ENCODE measurements at places on chromosomes 11 and 22.

GRCh38 chr11:106624377-106624776 is 393.9 kb downstream of the GUCY1A2 start:
- DNase-seq = no peak

DNA sequence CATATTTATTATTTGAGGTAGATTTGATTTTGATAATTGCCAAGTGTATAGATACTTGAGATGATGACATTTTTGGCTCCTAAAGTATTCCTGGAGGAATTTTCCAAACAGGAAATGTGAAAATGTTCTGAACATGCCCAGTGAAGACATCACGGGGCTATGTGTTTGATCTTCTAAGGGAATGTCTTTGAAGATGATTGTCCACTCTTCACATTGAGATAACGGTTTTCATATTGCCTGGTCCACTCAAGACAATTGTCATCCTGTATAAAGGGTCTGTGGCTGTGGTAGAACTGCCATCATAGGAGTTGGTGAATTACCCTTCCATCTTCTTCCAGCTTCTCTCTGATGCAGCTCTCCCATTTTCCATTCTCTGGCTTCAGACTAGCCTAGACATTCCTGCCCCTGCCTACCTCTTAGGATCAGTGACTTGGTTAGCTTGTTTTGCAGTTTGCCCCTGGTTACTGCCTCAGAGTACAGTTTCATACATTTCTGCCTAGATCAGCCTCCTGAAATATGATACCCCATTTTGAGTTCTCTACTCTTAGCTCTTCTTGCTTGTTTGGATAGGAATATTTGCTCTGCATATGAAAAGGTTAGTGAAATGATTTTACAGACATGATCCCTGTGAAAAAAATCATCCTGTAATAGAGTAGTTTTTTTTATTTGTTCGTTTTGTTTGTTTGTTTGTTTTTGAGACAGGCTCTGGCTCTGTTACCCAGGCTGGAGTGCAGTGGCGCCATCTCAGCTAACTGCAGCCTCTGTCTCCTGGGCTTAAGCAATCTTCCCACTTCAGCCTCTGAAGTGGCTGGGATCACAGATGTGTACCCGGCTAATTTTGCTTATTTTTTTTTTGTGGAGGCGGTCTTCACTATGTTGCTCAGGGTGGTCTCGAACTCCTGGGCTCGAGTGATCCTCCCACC is 111.4 kb upstream of the SORL1-AS1 start:
- no peak for DNase-seq

DNA sequence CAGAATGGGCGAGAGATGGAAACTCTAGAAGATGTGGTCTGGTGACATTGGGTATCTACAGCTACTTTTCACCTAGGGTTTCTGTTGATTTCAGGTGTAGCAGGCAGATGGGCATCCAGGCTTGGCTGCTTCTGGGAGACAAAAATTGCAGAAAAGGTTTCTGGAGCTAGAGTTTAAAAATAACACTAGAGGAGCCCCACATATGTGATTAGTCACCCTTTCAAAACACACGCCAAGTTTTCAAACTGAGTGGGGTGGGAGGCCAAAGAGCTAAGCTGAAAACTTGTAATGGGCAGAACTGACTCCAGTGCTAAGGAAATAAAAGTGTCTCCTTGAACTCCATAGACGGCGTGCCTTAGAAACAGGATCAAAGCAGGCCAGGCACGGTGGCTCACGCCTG is 80.8 kb downstream of the GRK3 start:
- no peak for DNase-seq

DNA sequence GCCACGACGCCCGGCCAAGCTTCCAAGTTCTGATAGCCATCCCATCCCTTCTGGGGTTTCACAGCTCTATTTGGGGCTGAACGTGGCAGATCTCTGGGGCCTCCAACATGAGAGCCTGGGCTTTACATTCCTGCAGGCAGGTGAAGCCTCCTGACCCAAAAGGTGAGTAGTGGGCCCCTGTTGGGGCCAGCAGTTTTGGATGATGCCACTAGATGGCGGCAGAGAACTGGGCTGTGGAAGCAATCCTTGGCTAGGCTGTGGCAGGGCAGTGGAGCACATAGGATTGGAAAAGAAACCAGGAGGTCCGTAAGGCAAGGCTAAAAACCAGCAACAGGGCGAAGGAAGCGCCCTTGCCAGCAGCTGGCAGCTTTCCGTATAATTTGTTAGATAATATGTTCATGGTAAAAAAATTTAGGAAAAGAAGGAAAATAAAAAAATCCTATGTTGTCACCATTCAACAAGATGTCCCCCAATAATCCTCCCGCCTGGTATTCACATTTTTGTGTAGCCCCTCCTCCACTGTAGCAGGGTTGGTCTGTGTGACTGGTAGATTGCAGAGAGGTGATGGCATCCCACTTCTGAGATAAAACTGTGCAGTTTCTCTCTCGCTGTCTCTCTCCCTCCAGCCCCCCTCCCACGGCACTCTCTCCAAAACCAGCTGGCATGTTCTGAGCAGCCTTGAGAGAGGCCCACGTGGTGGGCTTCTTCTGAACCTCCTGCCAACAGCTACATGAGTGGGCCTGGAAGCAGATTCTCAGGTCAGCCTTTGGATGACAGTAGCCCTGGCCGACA is 43.6 kb upstream of the OR4B1 start:
- peak; percentile 25 for DNase-seq

- no peak for DNase-seq
Observed at GRCh38 chr11:32400196-32400595, 35.1 kb downstream of the WT1 start.

DNA sequence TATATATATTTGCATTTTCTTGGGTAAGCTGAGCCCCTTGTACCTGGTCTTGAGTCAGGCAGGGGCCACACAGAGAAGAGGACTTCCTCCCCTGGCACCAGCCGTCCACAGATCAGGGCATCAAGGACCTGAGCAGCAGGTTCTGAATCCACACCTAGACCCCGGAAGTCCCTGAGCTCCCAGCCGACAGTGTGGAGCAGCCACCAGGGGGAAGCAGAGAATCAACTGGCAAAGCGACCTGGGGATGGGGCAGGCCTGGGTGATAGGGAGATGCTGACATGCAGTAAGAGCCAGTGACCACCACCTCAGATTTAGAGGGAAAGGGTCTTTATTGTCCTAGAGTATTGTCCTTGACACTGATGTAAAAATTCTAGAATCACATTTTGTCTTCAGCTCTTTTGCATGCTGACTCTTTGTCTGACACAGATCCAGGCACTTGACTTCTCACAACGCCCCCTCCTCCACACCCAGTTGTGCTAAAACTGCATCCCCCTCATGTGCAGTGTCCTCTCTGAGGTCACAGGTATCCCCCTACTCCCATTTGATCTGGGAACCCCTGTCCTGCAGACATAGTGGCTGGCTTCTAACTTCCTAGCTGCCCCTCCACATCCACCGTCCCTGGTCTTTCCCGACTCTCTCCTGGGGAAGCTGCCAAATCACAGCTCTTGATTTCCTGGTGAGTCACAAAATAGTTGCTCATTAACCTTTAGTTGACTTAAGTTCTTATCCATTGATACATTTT is 109.3 kb downstream of the GGTLC2 start:
- DNase-seq = peak; percentile 39

DNA sequence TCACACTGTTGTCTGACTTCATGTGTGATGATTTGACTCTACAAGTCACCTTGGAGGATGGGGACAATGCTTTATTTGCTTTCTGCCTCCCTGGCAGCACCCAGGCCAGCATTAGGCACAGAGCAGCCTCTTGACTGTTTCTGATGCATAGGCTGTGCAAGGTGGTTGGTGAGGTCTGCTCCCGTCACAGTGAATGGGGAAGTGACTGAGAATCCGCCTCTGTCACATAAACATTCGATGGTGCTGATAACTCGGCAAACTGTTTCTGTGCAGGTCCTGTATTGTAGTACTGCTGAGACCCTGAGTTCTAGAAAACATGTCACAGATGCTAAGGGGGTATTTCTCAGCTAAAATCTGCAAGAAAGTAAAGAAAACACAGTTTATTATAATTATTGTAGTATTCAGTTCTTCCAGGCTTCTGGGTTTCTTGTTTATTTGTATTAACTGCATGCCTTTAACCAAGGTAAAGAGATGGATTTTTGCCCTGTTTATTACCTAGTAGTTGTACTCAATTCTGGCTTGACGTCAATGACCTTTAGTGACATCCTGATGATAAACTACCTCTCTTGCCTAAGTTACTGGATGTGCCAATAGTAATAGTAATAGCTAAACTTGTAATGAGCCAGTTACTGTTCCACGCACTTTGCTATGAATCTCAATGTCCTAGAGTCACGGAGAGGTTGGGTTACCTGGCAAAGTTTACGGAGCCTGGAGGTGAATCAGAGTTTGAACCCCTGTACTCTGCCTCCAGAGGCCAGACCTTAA is 24.8 kb upstream of the RCN1 start:
- DNase-seq = no peak

GRCh38 chr11:92846491-92847125 is 122.8 kb upstream of the MTNR1B start:
- DNase-seq = no peak

DNA sequence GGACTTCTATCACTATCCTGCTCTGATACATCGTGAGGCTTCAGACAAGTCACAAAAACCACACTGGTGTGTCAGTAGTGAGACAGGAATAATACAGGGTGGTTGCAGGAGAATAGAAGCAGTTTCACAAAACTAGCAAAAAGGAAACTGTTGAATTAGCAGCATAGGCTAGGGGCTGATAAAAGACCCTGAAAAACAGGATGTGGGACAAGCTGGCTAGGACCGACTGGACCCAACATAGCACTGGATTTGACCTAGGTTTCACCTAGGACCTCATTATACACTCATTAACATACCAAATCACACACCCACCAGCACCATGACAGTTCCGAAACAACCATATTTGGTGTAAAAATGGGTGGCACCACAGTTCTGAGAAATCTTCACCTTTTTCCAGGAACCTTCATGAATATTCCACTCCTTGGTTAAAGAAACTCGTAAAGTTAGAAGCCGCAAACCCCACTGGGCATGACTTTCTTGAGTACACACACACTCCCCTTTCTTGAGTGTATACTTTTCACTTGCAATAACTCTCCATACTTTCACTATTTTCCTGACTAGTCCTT is 76.2 kb downstream of the SLC1A2 start:
- no peak for DNase-seq

- DNase-seq = no peak
Observed at GRCh38 chr22:47457509-47458300, 695.3 kb downstream of the TBC1D22A start.

DNA sequence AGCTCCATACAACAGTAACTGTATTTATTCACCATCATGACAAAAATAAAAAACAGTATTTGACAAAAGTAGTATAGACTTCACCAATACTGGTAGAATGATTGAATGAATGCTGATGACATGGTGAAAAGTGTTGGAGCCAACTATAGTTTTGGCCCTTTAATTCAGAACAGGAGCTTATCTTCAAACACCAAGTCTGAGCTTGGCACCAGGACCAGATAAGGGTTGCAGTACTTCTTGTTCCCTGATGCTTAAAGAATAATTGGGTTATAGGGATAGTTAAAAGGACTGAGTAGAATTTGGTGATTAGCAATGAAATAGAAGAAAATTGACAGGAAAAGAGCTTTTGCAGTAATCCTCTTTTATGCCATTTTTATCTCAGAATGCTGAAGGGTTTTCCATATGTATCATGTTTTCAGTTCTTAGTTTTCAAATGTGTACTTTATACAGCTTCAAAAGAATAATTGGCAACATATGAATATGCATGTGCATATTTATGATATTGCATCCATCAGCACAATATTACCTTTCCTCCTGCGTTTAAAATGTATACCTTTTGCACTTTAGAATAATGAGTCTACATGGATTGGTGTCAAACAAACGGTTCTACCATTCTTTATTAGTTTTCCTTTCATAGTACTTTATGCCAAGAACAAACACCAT is 214.2 kb upstream of the ARHGAP42 start:
- DNase-seq = no peak

GRCh38 chr11:21066030-21066429 is 396.6 kb downstream of the NELL1 start:
- DNase-seq = no peak

DNA sequence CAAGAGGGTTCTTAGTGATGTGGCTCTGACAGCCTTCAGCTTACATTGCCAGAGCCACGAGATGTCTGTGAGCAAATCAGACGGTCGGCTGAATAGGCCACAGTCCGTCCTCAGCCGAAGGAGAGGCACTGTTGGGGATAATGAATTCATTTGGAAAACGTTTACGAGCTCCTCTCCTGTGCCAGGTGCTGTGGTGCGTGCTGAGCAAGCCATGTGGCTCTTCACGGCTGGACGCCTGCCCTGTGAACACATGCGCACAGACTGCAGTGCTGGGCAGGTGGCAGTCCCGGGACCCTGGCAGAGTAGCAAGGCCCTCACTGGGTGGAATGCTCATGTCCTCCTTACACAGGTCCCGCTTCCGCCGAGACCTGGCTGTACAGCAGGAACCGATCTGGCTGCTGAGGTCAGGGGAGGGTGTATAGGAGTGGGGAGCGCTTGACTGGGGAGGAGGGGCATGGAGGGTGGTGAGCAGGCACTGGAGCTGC is 6.8 kb downstream of the TBC1D22A start:
- no peak for DNase-seq

- DNase-seq = no peak
Observed at GRCh38 chr11:129410395-129410960, 34.8 kb downstream of the BARX2 start.

DNA sequence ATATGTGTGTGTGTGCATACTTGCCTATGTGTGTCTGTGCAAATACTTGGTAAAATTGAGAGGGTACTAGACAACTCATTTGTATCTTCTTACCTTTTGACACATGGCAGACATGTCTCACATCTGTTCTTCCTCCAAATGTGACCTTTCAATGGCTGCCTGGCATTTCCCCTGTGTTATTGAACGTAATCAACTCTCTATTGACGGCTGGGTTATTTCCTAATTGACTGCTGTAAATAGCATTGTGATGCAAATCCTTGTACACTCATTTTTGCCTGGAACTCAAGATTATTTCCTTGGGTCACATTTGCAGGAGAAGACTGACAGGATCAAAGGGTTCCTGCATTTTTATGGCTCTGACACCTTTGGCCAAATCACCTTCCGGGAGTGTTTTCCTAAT is 37.4 kb downstream of the KCNQ1 start:
- DNase-seq = no peak

GRCh38 chr22:39596601-39597000 is 26.0 kb downstream of the CACNA1I start:
- DNase-seq = no peak

DNA sequence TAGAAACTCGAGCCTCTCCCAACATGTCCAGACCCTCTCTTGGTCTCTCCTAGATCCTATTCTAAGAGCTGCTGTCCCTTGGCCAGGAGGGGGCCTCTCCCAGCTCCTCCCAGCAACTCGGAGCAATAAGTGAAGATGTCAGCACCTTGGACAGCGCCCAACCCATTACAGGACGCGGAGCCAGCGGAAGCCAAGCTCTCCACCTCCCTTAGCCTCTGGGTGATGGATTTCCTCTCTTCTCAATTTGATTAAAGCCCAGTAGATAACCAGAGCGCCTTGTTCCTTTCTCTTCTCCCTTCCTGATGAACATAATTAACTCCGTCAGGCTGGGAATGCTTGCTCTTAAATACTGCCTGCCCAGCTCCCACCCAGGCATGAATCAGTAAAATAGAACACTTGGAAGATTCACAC is 26.2 kb upstream of the TPBGL start:
- no peak for DNase-seq

GRCh38 chr22:29195964-29196666 is 9.6 kb upstream of the EMID1 start:
- DNase-seq = no peak

Measured in NCI-H1436 (cell line).